ENCODE measurements at places on chromosomes 6 and 20. TPM values are rescaled to one million over a fixed set of nuclear protein-coding genes. Genes with fewer than 3 reads are reported as not detected.

The NEURL2 gene
- total RNA-seq, result 3.9 TPM

The IL17A gene
- total RNA-seq, result not detected

The GPR63 gene
- 1.4 TPM for total RNA-seq

The TBX18 gene
- not detected for total RNA-seq

The ZNF133 gene
- 9.2 TPM for total RNA-seq

The HCK gene
- total RNA-seq, result 0.61 TPM

The BRPF3 gene
- total RNA-seq, result 23.7 TPM

The PLEKHG1 gene
- 3.8 TPM for total RNA-seq

The STMN3 gene
- 45.6 TPM for total RNA-seq

The CDYL gene
- total RNA-seq, result 44.0 TPM

The LTB gene
- 426 TPM for total RNA-seq

The ELOVL2 gene
- not detected for total RNA-seq

The TCEA2 gene
- total RNA-seq, result 74.9 TPM

The BNIP5 gene
- not detected for total RNA-seq

The MYLK2 gene
- total RNA-seq, result 0.31 TPM

The TRERF1 gene
- 21.4 TPM for total RNA-seq
